NCI-H1417 (cell line): ENCODE measurements at places on chromosomes 11 and 22.

GRCh38 chr11:85893395-85893794 lies 38.2 kb downstream of the CCDC83 start:
- DNase-seq: no peak

DNA sequence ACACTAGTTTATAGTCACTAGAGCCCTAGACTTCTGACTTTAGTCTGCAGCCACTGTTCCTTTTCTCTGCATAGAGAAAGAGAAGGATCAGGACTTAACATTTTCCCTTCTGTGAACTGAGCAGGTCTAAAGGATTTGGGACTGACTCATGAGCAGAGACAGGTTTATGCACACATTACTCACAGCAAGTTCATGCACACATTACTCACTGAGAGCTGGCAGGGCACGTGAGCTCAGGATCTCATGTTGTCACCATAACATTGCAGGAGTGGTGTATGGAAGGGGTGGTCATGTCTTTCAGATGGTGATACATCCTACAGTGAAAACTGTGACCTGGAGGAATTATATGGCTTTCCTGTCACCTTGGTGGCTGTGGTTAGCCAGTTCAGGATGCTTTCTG lies 56.4 kb downstream of the CEP164 start:
- no peak for DNase-seq

DNA sequence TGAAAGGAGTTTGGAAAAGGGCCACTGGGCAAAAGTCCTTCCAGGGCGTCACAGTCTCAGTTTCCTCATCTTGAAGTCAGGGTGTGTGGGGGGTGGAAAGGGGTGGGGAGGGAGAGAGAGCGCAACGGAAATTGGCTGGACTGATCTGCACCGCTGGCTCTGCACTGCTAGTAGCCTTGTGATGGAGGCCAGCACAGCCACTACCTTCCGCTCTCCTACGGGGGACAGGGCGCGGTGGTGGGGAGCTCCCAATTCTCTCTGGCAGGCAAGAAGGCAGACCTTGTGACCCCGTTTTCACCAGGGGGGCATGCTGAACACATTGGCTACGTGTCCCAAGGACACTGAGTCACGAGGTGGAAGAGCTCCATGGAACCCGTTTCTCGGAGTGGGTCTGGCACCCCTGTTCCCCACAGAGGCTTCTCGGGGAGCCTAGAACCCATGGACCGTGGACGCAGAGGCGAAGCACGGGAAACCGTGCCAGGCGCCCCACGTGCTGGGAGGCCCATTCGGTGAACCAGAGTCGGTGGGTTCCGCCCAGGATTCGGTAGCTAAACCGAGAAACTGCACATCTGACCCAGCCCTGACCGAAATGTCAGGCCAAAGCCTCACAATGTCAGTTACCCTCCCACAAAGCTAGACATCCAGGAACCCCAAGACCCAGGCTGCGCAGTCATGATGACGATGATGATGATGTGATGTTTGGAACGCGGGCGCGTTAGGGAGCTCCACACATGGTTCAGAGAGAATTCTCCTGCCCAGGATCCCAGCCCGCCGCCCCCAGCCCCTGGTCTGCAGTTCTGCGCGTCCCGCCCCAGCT lies 28.3 kb upstream of the WNT11 start:
- DNase-seq: no peak

DNA sequence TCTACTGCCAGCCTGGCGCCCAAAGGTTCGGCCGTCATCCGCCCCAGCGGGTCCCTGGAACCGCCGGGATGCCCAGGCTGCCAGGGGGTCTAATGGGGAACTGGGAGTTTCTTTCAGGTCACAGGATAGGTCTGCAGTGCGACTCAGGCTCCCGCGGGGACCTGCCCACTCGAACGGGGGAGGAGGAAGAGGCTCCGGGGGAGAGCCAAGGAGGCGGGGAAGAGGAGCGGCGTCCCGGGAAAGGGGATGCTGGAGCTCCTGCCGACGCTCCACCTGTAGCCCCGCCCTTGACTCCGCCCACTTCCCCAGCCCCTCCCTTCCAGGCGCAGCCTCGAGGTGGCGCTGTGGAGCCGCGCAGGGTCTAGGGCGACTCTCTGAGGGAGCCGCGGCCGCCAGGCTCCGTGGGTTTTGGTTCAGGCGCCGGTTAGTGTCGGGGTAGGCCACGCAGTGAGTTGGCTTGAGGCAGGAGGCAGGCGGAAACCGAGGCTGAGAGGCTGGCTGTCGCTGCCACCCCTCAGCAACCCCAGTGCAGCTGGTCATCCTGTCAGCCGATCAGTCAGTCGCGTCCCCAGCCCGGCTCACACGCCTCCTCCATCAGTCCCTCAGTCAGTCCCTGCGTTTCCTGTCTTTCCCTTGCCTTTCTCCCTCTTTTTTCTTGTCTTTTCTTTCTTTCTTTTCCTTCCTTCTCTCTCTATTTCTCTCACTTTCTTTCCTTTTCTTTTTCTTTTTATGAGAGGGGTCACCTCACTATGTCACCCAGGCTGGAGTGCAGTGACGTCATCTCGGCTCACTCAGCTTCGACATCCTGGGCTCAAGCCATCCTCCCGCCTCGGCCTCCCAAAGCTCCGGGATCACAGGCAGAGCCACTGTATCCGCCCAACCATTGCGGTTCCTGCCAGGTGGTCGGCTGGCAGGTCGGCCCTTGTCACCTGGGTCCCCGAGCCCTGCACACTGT lies 26.4 kb downstream of the YWHAH start:
- DNase-seq: peak; percentile 87

DNA sequence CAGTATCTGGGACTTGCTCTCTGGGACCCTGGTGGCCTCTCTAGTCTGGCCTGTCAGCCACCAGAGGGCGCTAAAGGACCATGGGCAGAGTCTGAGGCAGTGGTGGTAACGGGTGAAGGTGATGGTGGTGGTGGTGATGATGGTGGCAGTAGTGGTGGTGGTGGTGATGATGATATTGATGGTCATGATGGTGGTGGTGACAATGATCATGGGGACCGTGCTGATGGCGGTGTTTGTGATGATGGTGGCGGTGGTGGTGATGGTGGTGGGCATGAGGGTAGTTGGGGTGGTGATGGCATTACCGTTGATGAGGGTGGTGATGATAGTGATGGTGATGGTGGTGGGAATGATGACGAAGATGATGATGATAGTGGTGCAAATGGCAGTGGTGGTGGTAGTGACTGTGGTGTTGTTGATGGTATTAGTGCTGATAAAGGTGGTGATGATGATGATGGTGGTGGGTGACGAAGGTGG lies 16.0 kb downstream of the TRPM5 start:
- no peak for DNase-seq
